Caki2 (cell line): ENCODE measurements at places on chromosomes 5 and 9. TPM values are rescaled to one million over a fixed set of nuclear protein-coding genes. Genes with fewer than 3 reads are reported as not detected.

DNA sequence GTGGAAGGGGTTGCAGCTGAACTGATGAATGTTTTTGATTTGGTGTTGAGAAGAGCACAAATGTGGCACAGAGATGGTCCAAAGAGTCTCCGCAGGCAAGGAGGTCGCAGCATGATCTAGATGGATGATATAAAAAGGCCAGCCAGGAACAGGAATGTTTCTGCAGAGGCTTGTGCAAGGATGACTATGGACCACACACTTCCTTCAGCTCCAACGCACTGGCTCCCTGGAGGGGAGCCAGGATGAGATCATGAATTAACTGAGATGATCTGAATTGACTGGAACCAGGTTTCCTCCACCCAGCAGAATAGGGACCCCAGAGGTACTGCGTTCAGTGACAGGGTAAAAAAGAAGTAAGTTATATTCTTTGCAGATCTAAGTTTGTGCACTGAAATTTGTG, 89.0 kb downstream of the ARSB start:
- no peak for DNase-seq

DNA sequence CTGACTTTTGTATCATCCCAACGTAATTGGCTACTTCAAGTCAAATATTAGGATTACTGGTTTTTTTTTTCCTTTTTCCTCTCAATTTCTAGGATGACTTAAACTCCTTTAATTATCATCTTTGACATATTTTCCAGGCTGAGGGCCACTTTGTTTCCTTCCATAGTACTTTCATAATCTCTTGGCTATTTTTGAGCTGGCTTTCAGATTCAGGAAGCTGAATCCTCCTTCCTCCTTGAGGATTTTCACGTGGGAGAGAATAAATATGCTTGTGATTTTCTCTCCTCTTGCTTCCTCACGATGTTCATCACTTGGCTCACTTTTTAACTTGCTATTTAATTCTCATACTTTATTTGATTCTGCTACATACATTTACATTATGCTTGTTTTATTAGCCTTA, 88.1 kb downstream of the ITGA1 start:
- DNase-seq: no peak

GRCh38 chr5:55232271-55232984, 980 bp downstream of the CCNO start:
- peak; percentile 51 for DNase-seq

- no peak for DNase-seq
Observed at GRCh38 chr5:1789834-1790471, 9.7 kb downstream of the MRPL36 start.

SLC34A3 gene
- not detected in 2 replicates for total RNA-seq

DNA sequence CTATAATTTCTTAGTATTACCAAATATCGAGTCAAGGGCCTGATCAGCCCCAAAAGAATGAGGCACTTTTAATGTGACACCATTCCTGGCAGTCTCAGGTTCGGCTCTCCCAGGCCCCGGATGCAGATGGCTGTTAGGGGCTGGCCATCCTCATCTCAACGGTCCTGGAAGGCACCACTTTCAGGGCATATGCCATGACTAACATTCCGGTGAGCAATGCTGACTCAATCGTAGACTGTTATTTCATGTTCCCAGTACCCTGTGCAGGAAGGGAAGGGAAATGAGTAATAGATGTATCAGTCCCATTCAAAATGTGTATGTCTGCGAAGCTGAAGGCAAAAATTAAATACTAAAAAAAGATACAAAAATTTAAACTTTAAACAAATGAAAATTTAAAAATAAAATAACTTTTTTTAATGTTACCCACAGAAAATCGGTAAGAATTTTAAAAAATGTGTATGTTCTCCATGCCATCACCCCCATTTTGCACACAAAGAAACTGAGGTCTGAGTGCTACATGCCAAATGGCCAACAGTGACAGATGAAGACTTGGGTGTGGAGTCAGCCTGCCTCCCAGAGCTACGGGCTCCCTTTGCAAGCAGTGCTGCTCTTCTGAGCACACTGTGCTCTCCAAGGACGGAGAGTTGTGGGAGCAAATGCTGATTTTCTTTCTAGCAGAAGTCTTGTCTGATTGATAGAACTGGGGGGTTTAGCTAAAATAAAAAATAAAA, 79.0 kb downstream of the GLDC start:
- peak; percentile 78 for DNase-seq

GRCh38 chr9:99825172-99826046, 3.7 kb downstream of the NR4A3 start:
- DNase-seq: no peak

IRX2 gene
- not detected in 2 replicates for total RNA-seq

DNA sequence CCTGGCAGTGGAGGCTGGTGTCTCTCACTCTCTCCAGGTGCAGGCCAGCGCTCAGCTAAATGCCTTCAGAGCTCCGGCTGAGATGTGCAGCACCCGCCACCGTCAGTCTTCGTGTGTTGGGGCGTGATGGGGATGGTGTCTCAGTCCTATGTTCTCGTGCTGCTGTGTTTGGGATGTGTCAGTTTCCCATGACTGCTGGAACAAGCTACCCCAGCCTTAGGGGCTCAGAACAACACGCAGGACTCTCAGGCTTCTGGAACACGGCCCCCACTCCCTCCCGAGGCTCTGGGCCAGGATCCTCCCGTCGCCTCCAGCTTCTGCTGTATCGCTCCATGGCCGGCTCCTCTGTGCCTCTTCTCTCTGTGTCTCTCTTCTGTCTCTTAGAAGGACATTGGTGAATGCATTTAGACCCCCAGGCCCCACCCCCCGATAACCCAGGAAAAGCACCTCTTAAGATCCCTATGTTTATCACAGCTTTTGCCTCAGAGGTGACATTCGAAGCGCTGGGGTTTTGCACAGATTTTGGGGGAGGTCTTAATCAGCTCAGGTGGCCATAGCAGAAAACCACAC, 9.6 kb upstream of the CEP72 start:
- no peak for DNase-seq

SLC28A3 gene
- total RNA-seq: not detected in 2 replicates

- no peak for DNase-seq
Observed at GRCh38 chr5:15388866-15389265, 111.1 kb upstream of the FBXL7 start.

OR13C2 gene
- not detected in 2 replicates for total RNA-seq
